Stimulated activated CD8-positive, alpha-beta memory T cell treated with anti-CD3 and anti-CD28 coated beads, Interleukin-4, amount 100 ng/mL, for 24 hours (primary cell): ENCODE measurements at places on chromosomes 16 and 17.

- DNase-seq = no peak
These were observed 82.4 kb upstream of the KIF2B start for GRCh38 chr17:53740312-53740711.

GRCh38 chr17:38451840-38452529, 23.7 kb downstream of the ARHGAP23 start:
- no peak for DNase-seq

- no peak for DNase-seq
These were observed 117.7 kb downstream of the CMIP start for GRCh38 chr16:81562174-81562849.

- DNase-seq = peak; percentile 68
These were observed 37.2 kb upstream of the RGS9 start for GRCh38 chr17:65099941-65100315.

- DNase-seq = no peak
These were observed 330.2 kb downstream of the C16orf95 start for GRCh38 chr16:86986809-86987487.

DNA sequence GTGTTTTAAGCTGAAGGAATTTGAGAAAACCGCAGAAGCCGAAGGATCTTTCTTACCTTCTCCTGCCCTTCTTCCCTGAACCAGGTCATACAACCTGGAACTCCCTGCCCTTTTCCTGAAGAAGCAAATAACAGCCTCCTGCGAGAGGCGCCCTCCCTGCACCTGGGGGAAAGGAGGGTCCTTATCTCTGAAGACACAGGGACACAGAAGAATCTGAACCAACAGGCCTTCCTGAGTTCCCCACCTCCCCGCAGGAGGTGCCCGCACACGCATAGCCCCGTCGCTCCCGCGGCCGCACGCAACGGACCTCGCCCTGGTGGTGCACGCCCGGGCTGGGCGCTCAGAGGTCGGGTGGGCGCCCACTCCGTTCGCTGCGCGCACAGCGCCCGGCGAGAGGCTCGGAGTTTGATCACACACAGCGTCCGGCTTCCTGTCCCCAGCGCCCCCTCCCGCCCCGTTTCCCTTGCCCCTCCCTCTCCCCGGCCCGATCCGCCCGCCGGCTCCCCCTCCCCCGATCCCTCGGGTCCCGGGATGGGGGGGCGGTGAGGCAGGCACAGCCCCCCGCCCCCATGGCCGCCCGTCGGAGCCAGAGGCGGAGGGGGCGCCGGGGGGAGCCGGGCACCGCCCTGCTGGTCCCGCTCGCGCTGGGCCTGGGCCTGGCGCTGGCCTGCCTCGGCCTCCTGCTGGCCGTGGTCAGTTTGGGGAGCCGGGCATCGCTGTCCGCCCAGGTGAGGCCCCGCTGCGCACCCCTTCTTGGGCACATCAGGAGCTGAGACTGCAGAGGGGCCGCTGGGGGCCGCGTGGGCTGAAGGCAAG, at the start of gene TNFSF12:
Gene TNFSF12, plus strand, starts transcription at position 474 of the 816 bp plus-strand sequence. Its CDS starts 96 bp downstream, at position 570.
- peak; percentile 46 for DNase-seq

DNA sequence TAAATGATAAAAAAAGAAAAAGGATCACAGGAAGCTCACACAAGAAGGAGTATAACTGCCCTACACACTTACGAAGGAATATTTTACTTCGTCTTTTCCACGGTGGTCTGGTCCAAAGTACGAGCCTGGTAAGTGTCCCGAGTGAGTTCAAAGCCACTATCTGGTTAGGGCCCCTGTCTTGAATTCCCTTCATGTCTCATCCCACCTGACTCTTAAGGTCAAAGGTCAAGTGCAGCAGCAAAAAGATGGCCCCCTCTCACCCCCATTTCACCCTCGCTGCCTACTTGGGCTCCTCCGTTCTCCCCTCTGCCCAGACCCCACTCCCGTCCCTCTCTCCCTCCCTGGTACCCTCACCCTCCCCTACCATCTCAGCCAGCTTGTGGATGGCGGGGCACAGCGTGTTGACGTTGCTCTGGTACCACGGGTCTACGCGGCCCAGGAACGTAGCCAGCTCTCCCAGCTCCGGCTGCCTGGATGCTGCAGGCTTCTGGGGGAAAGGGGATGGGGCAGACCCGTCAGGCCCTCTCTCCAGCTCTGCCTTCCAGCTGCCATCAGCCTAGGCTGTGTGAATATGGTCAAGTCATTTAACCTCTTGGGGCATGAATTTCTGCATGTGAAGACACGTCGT, 27.8 kb upstream of the MFSD6L start:
- no peak for DNase-seq

DNA sequence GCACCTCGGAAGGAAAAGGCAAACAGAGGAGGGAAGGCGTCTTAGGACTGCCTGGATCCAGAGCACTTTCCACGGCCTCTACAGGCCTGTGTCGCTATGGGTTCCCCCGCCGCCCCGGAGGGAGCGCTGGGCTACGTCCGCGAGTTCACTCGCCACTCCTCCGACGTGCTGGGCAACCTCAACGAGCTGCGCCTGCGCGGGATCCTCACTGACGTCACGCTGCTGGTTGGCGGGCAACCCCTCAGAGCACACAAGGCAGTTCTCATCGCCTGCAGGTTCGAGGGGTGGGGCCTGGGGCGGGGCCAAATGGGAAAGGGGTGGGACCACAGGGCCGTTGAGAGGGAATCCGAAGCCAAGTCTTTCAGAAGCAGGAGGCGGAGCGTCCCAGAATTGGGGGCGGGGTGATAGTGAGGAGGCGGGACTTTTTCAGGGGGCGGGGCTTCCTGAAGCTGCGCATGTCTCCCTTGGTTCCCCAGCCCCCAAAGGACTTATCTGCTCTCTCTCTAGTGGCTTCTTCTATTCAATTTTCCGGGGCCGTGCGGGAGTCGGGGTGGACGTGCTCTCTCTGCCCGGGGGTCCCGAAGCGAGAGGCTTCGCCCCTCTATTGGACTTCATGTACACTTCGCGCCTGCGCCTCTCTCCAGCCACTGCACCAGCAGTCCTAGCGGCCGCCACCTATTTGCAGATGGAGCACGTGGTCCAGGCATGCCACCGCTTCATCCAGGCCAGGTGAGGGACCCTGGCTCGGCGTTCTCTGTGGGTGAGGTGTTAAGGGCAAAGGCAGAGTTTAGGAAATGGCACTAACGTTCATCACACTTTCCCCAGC, 939 bp downstream of the BCL6B start:
- peak; percentile 95 for DNase-seq

DNA sequence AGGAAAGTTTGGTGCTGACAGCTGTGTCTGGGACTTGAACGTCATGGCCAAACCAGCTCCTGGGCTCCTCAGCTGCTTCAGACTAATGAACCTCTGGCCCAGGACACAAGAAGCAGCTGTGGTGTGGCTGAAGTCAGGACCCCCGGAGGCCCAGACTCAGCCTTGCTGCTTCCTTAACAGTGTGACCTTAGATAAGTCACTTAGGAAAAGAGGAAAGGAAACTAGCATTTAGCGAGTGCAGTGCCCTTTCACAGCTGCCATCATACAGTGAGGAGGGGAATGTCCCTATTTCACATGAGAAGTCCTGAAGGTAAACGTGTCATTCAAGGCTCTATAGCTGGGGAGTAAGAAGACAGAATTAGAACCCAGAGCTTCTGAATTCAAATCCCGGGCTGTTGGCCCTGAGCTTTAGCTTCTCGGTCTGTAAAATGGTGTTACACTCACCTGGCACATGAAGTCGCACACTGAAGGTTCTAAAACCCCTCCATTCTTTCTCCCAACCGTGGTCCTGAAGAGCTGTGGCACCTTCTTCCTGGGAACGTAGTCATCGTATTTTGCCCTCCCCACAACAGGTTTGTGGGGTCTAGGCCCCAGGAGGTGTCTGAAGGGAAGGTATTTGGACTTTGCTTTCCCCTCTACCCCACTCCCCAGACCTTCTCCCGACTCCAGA, 910 bp upstream of the RAMP2 start:
- no peak for DNase-seq

GRCh38 chr16:84868829-84869472, 49.2 kb downstream of the CRISPLD2 start:
- no peak for DNase-seq

DNA sequence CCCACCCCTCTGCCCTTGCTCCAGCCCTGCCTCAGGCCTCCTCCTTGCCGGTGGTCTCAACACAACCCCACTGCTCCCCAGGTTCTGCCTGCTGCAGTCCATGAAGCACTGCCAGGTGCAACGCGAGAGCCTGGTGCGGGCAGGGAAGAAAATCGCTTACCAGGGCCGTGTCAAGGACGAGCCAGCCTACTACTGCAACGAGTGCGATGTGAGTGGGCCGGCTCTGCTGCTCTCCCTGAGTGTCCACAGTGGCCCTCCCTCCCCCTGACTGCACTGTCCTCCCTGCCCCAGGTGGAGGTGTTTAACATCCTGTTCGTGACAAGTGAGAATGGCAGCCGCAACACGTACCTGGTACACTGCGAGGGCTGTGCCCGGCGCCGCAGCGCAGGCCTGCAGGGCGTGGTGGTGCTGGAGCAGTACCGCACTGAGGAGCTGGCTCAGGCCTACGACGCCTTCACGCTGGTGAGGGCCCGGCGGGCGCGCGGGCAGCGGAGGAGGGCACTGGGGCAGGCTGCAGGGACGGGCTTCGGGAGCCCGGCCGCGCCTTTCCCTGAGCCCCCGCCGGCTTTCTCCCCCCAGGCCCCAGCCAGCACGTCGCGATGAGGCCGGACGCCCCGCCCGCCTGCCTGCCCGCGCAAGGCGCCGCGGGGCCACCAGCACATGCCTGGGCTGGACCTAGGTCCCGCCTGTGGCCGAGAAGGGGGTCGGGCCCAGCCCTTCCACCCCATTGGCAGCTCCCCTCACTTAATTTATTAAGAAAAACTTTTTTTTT, 1.8 kb upstream of the TMEM88 start:
- no peak for DNase-seq

DNA sequence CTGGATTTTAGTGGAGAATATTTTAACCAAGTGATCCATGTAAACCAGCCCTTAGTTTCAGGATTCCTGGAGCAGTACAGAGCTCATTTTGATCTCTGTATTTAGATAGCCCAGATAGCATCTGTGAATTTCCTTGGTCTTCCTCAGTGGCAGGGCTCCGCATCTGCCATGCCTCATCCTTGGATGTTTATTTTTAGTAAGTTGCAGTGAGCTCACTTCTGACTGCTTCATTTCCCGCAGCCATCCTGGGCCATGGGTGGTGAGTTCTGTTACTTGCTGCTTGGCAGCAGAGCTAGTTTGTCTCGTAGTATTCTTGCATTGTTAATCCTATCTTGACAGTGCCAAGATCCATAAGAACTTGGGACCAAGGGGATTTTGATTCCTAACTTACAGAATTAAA, 33.7 kb downstream of the IST1 start:
- no peak for DNase-seq

DNA sequence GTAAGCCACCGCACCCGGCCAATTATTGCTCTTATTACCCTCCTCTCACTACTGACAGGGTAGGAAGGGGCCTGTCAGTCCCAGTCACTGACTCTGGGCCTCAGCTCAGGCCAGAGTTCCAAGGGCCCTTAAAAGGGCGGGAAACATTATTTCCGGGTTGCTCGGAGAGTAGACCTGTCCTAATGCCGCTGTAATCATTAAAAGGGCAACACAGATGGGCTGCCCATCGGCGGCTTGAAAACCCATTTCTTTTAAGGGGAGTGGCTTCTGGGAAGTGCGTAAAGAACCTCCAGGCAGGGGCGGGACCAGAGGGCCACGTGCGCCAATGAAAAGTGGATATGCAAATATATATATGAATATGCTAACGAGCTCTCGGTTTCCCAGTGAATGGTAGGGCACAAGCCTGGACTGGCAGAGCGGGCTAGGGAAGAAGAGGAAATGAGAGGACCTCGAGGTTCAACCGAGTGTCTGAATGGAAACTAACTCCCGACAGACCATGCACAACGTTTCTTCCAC, 26.6 kb downstream of the PIPOX start:
- DNase-seq = no peak

GRCh38 chr17:6110592-6110991, 40.4 kb downstream of the WSCD1 start:
- no peak for DNase-seq

DNA sequence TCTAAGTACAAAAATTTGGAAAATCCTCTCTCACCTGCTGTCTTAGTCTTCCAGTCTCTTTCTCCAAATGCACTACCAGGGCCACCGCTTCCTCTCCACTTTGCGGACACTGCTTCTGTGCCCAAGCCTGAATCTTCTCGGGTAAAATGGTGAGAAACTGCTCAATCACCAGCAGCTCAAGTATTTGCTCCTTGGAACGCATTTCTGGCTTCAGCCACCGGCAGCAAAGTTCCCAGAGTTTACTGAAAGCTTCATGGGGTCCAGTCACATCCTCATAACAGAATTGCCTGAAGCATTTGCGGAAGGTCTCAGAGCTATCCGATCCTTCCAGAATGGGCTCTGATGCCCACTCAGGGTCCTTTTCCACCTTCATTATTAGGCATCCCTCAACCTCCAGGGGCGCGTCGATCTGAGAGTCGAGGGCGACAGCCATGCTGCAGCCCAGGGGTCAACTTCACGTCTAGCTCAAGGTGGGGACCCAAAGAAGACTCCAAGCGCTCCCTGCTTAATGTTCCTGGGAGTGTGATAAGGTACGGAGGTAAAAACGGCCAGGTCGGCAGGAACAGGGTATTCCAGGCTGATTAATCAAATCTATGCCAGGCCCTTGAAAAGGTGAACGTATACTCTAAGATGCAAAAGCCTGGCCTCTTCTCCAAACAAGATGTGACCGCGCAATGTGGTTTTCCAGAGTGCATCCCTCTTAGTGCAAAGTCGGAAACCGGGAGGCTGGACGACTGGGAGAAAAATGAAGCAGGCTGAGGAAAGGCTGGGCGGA, 763 bp downstream of the ZKSCAN2 start:
- DNase-seq = no peak

- no peak for DNase-seq
These were observed 6.4 kb upstream of the TOX3 start for GRCh38 chr16:52553322-52553721.

GRCh38 chr16:87613961-87614360, 11.7 kb downstream of the JPH3 start:
- no peak for DNase-seq

DNA sequence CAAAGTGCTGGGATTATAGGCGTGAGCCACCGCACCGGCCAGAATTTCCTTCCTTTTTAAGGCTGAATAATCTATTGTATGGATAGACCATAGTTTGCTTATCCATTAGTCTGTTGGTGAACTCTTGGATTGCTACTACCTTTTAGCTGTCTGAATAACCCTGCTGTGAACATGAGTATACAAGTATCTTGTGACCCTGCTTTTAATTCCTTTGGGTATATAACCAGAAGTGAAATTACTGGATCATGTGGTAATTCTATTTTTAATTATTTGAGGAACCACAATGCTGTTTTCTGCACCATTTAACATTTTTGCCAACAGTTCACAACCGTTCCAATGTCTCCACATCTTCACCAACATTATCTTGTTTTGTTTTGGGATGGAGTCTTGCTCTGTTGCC, 4.6 kb upstream of the OTOA start:
- no peak for DNase-seq
